ENCODE measurements at places on chromosomes 4 and X. TPM values are rescaled to one million over a fixed set of nuclear protein-coding genes. Genes with fewer than 3 reads are reported as not detected.

Gene ZRSR2
- 20.4 TPM for total RNA-seq

Gene BMP3
- 0.07 TPM for total RNA-seq

GRCh38 chrX:150870029-150870428 lies 28.4 kb downstream of the CD99L2 start:
- H3K4me1 ChIP-seq: peaks cover 6% of the 10 kb centered on the region
- peaks cover 4% of the 10 kb centered on the region for H3K36me3 ChIP-seq
- no peak overlapping the region for H3K27ac ChIP-seq
- DNase-seq: no peak
- H3K27me3 ChIP-seq: no peaks in the 10 kb centered on the region

Gene CLIC2
- total RNA-seq: 0.54 TPM

Gene CXCL11
- not detected for total RNA-seq

GRCh38 chr4:143253166-143253565 lies 68.4 kb downstream of the USP38 start:
- no peak overlapping the region for H3K4me3 ChIP-seq
- no peaks in the 10 kb centered on the region for H3K4me1 ChIP-seq
- DNase-seq: no peak
- H3K27me3 ChIP-seq: no peaks in the 10 kb centered on the region
- no peaks in the 10 kb centered on the region for H3K36me3 ChIP-seq
- H3K27ac ChIP-seq: no peak overlapping the region

DNA sequence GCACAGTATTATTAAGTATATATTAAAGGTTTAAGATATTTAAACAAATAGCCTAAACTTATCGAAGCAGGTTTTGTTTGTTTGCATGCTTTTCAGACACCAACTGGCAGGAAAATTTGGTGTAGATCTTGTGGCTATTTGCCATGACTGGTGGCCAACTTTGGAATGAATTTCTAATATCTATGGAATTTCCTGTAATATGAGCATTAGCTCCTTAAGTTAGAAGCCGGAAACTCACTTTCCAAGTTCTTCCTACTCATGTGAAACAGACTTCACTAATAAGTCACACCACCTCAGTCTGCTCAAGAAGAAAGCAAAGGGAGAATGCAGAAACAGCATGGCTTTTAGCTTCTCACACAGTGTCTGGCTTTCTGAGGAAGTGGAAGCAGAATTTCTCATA lies 563.9 kb downstream of the GRXCR1 start:
- no peaks in the 10 kb centered on the region for H3K4me1 ChIP-seq
- H3K36me3 ChIP-seq: no peaks in the 10 kb centered on the region
- DNase-seq: no peak
- no peak overlapping the region for H3K27ac ChIP-seq
- no peak overlapping the region for H3K4me3 ChIP-seq

Gene ARL9
- 0.83 TPM for total RNA-seq

- DNase-seq: no peak
- no peak overlapping the region for H3K4me3 ChIP-seq
- H3K27ac ChIP-seq: no peak overlapping the region
- no peaks in the 10 kb centered on the region for H3K27me3 ChIP-seq
- no peaks in the 10 kb centered on the region for H3K36me3 ChIP-seq
Measured at GRCh38 chr4:107468812-107469211, 251.2 kb downstream of the PAPSS1 start.

Gene IGSF1
- total RNA-seq: 8.8 TPM

Gene PGAM4
- total RNA-seq: not detected

- H3K4me3 ChIP-seq: no peak overlapping the region
- DNase-seq: no peak
- no peaks in the 10 kb centered on the region for H3K27me3 ChIP-seq
- H3K4me1 ChIP-seq: no peaks in the 10 kb centered on the region
- peaks cover 5% of the 10 kb centered on the region for H3K36me3 ChIP-seq
Measured at GRCh38 chrX:53257166-53257565, 24.2 kb downstream of the IQSEC2 start.

Gene USP51
- 5.1 TPM for total RNA-seq

Gene MAGEA1
- not detected for total RNA-seq

DNA sequence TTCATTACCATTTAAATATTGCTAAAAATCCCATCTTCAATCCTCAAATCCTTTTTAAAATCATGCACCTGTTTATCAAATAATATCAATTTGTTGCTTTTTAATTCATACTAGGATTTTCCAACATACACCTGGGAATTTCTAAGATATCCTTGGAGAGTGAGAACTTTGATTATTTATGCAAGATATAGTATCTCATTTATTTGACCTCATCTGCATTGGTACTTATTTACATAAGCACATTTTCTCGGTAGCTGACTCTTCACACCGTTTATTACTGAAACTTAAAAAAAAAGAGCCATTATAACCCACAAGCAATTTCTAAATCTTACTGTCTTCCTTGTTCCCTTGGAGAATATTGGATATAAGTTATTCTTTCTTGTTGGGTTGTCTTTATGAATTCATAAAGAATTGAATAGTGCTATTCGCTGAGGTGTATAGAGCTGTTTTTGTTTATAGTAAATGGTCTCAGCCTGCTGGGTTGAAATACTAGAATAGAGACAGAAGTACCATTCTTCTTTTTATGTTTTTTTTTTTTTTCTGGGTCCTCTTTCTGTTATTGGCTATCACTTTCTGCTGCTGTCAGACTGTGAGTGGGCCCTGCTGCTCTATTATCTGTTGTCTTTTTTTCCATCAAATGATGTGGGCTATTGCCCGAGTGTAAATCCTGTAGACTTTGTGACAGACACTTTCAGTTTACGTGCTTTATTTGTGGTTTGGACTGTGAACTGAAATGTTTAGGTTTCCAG lies 2.9 kb downstream of the UGT8 start:
- H3K4me1 ChIP-seq: peaks cover 16% of the 10 kb centered on the region
- no peak overlapping the region for H3K4me3 ChIP-seq
- no peaks in the 10 kb centered on the region for H3K36me3 ChIP-seq
- DNase-seq: no peak
- H3K27me3 ChIP-seq: peaks cover 41% of the 10 kb centered on the region

- no peaks in the 10 kb centered on the region for H3K4me1 ChIP-seq
- H3K27ac ChIP-seq: no peak overlapping the region
- no peak overlapping the region for H3K4me3 ChIP-seq
Measured at GRCh38 chrX:21438792-21439191, 64.6 kb downstream of the CNKSR2 start.

DNA sequence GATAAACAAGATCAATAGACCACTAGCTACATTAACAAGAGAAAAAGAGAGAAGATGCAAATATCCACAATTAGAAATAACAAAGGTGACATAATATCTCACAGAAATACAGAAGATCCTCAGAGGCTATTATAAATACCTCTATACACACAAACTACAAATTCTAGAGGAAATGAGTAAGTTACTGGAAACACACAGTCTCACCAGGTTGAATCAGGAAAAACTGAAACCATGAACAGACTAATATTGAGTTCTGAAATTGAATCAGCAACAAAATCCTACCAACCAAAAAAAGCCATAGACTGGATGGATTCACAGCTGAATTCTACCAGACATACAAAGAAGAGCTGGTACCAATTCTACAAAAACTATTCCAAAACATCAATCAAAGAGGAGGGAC lies 211.8 kb upstream of the CPEB2 start:
- H3K36me3 ChIP-seq: no peaks in the 10 kb centered on the region
- no peaks in the 10 kb centered on the region for H3K4me1 ChIP-seq
- DNase-seq: no peak
- H3K27ac ChIP-seq: no peak overlapping the region
- no peaks in the 10 kb centered on the region for H3K27me3 ChIP-seq
- no peak overlapping the region for H3K4me3 ChIP-seq

DNA sequence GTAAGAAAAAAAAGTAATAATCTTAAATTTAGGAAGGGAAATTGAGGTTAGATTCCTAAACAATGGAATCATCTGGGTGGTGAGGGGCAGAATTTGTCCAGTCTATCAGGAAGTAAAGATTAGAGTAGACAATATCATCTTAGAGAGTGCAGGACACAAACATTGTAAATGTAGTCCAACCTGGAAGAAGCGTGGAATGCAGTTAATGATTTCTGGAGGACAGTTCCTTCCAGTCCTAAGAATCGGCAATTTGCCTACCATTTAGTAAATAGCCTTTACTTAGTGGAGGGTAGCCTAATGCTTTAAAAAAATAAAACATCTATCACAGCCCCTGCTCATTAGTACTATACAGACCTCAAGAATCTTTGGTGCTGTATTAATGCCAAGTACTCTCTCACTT lies 147.5 kb upstream of the TTC29 start:
- no peaks in the 10 kb centered on the region for H3K27me3 ChIP-seq
- no peaks in the 10 kb centered on the region for H3K36me3 ChIP-seq
- peaks cover 44% of the 10 kb centered on the region for H3K4me1 ChIP-seq
- no peak for DNase-seq

Gene CWH43
- not detected for total RNA-seq

Gene NSG1
- total RNA-seq: 45.8 TPM

Gene GPR173
- total RNA-seq: 29.0 TPM

Gene ZNF185
- total RNA-seq: 32.8 TPM

DNA sequence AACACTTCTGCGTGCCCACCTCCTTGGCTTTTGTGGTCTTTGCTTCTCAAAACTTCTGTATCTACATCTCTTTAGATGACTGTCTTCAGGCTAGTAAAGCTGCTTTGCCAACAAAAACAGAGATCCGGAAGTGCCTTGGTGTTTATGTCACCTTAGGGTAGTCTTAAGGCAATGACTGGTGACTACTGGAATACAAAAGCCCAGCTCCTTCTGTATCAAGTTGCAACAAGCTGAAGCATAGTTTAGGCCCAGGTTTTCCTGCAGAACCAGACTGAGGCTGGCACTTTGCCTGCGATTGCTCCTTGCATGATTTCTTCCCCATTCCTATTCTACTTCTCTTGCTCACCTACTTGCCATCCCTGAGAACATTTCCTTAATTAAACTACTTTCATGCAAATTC lies 333.8 kb downstream of the DMD start:
- no peak overlapping the region for H3K27ac ChIP-seq
- no peak overlapping the region for H3K4me3 ChIP-seq
- peaks cover 16% of the 10 kb centered on the region for H3K4me1 ChIP-seq
- H3K27me3 ChIP-seq: no peaks in the 10 kb centered on the region
- H3K36me3 ChIP-seq: no peaks in the 10 kb centered on the region

Measured in mesothelial cell of epicardium (in vitro differentiated cells).